Activated T-helper 1 cell treated with anti-CD3 and anti-CD28 coated beads, Interleukin-2, amount 50 U/mL, for 16 hours (primary cell): ENCODE measurements at places on chromosomes 7 and 10.

GRCh38 chr10:32731527-32731926, 226.5 kb downstream of the ITGB1 start:
- no peak for DNase-seq

DNA sequence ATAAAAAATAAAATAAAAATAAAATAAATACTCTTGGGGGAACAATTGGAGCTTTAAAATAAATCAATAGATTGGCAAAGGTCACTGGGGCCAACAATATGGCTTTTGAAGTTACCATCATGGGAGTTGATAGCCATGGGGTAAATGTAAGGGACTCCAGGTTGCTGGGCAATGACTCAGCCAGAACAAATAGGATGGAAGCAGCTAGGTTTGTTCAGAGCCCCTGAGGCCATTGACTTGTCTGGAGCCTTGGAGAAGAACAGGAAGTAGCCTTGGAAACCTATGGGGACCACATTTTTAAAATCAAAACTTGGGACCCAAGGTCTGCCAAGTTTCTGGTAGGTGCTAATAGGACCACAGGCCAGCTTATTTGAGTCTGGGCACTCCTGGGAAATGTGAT, 20.2 kb upstream of the FRA10AC1 start:
- DNase-seq, result no peak

DNA sequence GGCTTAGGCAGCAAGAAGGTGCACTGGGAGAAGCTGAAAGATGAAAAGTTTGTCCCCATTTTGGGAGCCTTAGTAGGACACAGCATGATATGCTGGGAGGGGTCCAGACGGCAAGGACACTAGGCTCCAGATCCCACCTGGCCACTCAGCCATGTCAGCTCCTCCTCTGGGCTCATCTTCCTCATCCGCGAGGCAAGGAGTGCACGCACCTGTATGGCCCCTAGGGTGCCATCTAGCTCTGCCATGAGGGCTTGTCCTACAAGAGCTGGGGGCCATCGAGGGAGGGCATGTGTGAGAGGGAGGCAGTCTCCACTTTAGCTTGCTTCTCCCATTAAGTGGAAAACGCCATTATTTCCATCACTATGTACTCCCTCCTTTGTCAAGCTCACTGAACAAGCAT, 136.2 kb upstream of the ADAM12 start:
- DNase-seq, result no peak

DNA sequence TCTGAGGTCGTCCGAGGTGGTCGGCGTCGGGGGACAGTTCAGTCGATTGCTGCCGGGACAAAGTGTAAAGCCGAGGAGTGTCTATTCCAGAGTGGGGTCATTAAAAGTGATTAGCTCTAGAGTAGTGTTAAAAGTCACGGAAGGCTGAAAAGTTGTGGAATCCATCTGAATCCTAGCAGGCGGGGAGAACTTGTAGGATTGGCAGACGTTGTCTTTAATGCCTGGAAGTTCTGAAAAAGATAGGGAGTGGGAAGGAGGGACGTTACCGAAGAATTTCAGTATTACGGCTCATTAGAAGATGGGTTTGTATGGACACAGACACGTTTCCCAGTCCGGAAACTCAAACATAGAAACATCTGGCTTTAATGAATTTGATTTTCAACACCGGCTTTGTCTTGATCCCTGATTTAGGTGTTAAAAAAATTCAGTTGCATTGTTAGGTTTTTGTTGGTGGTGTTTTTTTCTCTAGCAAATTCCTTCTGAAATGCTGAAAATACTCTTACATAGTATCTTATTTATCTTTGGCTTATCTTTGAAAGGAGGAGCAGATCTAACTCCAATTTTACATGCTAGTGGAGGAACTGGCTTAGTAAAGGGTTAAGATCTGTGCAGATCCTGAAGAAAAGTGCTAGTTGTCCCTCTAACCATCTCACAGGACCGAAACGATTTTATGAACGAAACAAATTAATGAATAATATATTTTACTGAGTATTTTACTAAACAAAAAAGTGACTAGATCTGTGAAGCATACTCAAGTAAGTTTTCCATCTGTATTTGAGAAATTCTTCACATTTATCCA, 900 bp downstream of the MKLN1 start:
- DNase-seq, result no peak

GRCh38 chr10:44300666-44301649, 83.9 kb downstream of the CXCL12 start:
- DNase-seq, result no peak

GRCh38 chr7:115340828-115341227, 418.9 kb downstream of the MDFIC start:
- no peak for DNase-seq

DNA sequence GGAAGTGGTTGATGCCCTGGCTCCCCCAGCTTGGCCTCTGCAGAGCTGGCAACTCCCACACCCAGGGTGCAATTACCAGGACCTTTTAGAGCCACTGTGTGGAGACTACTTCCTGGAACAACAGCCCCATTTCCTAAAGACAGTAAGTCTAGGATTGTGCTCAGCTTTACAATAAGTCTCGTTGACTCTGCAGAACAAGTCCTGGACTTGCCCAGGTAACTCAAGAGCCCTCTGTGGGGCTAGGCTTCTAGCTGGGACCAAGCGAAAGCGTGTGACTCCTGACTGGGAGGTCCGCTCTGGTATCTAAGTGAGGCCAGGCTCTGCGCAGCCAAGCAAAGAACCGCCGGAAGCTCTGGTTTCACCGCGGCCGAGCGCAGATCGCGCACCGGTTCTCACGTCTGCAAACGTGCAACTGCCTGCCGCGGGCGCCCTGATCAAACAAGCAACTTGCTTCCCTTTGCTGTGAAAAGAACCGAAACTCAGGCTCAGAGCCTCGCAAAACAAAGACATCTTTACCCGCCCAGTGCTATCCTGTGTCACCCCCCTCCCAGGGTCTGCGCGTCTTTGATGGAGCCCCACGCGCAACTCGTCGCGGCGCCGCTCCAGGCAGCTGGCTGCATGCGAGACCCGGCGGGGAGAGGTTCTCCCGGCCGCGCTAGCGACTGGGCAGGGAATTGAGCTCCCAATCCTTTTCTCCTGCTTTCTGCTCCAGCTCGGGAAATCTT, 4.4 kb upstream of the PDLIM1 start:
- no peak for DNase-seq

DNA sequence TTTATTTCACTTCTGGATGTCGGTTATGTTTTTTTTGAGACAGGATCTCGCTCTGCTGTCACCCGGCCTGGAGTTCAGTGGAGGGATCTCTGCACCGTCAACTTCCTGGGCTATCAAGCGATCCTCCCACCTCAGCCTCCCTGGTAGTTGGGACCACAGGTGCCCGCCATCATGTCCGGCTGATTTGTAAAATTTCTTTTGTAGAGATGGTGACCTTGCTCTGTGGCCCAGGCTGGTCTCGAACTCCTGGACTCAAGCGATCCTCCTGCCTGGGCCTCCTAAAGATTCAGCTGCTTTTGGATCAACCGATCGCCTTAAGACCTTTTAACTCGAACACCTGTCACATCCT, 606 bp upstream of the RABGEF1 start:
- DNase-seq, result no peak

- no peak for DNase-seq
These were observed 58.2 kb downstream of the PTPRN2 start for GRCh38 chr7:158529181-158530096.

DNA sequence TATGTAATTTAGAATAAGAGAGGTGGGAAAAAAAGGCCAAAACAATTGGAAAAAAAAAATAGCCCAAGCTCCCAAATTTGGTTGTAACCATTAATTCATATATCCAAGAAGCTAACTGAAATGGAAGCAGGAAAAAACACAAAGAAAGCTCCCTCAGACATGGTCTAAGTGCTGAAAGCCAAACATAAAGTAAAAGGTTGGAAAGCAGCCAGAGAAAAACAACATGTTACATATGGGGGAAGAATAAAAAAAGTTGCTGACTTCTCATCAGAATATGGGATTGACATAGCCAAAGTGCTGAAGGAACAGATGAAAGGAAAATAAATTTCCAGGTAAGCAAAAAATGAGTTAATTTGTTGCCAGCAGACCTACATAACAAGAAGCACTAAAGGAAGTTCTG, 40.3 kb downstream of the PDZD8 start:
- DNase-seq, result no peak

DNA sequence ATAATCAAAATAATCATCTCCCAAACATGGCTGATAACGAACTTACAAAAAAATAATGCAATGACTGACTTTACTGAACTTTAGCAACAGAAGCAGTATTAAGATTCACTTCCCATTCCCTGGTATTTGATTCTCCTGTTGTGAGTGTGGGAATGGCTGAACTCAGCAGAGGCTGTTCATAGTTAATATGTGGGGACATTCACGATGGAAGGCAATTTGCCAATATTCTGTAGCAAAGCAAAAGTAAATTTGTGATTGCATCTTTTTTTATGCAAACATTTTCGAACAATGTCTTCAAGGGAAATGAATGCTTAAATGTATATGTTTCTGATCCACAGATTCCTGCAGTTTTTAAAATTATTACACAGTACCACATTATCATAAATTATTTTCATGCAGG, 431.7 kb upstream of the KLF6 start:
- DNase-seq, result no peak

DNA sequence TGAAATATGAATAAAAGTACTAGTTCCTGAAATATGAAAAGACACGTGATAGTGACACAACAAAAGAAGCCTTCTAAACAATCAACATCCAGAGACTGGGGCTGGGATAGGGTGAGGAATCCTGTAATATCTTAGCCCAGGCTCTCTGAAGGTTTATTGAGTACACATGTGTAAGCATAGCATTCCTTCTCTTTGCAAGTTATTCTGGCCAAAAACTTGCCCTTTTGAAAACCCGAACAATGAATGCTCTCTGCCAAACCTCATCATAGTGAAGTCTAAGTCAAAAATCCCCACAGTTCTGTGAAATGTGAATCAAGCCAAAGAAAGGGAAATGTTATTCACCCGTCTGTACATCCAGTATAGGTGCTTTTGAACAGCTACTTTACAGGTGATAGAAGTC, 11.6 kb downstream of the SEMA3D start:
- no peak for DNase-seq

DNA sequence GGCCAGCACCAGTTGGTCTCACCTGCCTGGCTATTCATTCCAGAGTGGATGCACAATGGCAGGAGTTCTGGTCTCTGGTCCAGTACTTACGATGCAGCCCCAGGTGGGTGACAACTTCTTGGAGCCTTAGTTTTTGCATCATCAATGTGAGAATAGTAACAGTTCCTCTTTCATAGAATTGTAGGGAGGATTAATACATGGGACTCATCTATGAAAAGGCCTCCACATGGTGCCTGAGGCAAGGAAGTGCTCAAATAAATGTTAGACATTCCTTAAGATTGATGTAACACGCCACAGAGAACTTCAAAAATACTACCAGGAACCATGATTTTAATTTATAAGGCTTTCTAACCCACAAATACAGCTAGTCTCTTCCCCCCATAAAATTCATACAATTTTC, 120.1 kb upstream of the CHST15 start:
- DNase-seq, result no peak

DNA sequence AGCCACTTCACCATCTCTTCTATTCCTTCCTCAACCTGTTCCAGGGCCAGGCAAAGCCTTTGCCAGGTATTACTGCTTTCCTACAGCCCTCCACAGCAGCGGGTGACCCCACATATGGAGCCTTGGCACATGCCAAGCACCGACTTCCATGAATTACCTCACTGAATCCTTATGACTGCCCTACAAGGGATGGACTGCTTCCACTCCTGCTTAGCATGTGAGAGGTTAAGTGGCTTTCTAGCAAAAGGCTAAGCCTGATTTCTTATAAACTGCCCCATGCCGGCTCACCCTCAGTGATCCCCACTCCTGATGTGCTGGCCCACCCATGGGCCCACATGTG, 44.0 kb upstream of the PDLIM1 start:
- DNase-seq, result no peak

- DNase-seq, result no peak
These were observed 10.8 kb upstream of the PYROXD2 start for GRCh38 chr10:98425511-98426352.

GRCh38 chr7:22356701-22357310, at the start of gene RAPGEF5:
Gene RAPGEF5 (minus strand): TSS chr7:22357154. CDS start chr7:22357060, 94 bp downstream.
- no peak for DNase-seq

DNA sequence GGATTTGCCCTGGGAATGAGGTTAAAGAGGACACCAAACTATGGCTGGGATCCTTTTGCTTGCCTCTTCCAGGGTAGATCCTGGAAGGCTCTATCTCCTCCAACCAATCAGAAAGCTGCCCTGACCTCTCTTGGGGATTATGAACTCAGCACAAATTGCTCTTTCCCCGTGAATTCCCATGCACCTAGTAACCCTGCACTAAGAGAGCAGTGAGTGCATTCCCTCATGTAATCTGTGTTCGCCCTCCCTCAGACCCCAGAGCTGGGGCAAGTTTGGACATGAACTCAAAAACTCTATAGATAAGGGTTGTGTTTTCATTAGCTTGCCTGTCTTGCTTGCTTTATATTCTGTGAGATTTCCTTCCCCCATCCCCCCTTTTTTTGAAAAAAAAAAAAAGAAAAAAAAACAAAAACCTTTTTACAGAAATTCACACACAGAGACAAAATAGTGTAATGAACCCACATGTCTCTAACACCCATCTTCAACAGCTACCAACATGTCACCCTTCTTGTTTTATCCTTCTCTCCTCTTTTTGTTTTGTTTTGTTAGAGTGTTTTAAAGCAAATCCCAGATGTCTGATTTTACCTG, 225.5 kb upstream of the TCF7L2 start:
- no peak for DNase-seq

GRCh38 chr10:76541852-76542251, 1095.8 kb downstream of the KCNMA1 start:
- DNase-seq, result no peak

DNA sequence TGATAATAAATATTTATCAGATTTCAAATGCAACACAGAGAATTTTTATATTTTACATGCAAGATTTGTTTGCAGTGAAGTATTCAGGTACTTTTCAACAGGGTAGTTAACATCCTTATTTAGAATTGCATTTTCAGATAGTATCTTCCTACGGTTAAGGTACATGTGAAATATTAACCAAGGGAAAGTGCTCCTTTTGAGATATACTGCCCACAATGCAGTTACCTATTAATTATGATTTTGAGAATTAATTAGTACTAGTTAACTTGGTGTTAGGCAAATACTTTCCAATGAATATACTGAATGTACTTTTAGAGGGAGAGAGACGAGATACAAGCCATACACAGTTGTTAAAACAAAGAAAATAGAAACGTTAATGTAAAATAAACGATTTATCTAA, 206.2 kb upstream of the YAE1 start:
- no peak for DNase-seq
